ENCODE measurements at places on chromosomes 4 and X.

DNA sequence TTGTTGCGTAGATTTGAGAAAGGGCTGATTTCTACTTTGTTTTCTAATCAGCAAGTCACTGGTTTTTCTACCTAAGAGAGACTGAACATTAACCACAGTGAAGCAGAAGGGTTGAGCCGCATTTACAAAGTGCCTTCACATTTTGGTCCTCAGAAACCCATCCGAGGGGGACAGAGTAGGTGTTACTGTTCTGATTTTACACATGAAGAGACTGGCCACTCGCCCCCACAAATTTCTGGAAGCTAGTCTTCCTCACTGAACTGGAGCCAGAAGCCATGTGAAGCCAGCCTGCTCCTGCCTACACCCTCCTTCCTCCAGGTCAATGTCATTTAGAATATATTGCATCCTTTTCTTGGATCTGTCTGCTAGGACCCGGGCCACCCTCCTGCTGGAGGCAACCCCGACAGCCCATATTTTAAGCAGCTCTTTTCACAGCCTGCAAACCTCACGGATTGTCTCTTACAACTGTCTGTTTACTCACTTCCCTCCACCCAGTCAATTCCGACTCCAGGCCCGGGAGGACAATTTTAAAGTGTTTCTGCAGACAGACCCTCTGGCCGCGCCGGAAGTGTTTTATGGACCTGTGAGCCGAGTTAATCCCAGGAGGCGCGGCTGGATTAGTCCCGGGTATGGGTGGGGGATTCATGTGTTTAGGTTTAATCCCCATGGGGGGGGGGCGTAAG lies 73.2 kb upstream of the BCOR start:
- DNase-seq: no peak

GRCh38 chrX:38923451-38923969 lies 122.3 kb downstream of the MID1IP1 start:
- no peak for DNase-seq

DNA sequence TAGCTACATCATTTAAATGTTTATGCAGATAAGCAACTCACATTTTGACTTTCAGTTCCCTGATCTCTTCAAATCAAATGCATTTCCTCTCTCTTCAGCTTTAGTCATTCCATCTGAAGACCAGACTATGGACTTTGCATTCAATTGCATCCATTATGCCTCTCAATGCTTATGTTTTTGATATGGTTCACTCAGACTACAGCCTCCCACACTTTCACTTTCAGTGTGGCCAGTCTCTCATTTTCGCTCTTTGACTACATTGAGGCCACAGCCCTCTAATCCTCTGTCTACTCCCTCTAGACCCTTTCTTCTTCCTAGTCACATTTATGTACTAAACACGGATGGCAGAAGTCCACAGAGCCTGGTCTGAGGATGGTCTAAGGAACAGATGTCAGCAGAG lies 24.5 kb upstream of the VEGFC start:
- DNase-seq: no peak

- no peak for DNase-seq
These were observed 18.2 kb downstream of the NAAA start for GRCh38 chr4:75922588-75922987.

GRCh38 chrX:109475174-109475891 lies 6.6 kb downstream of the GUCY2F start:
- DNase-seq: peak; percentile 9

- DNase-seq: no peak
These were observed 93.2 kb upstream of the MAPK10 start for GRCh38 chr4:86452924-86453531.

DNA sequence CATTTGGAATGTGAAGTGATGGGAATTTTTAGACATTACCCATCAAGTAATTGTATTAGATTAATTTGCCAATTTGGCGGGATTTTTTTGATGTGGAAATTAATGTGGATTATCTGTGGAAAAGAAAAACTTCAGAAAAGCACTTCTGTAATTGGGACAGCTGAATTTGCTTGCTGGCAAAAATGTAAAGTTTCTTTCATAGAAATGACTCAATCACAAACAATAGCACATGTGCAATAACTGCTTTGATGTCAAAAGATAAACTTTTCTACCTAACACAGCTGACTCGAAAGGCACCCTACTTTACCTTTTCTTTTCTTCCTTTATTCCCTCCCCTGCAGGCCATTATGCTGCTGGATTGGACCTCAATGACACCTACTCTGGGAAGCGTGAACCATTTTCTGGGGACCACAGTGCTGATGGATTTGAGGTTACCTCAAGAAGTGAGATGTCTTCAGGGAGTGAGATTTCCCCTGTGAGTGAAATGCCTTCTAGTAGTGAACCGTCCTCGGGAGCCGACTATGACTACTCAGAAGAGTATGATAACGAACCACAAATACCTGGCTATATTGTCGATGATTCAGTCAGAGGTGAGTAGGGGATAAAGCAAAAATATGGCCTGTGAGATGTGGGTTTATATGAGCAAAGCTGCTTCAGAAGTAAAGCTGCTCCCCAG lies 1.4 kb downstream of the AREG start:
- no peak for DNase-seq

Measured in occipital lobe (tissue), 3 donors.